ENCODE measurements at places on chromosomes 1 and 21.

DNA sequence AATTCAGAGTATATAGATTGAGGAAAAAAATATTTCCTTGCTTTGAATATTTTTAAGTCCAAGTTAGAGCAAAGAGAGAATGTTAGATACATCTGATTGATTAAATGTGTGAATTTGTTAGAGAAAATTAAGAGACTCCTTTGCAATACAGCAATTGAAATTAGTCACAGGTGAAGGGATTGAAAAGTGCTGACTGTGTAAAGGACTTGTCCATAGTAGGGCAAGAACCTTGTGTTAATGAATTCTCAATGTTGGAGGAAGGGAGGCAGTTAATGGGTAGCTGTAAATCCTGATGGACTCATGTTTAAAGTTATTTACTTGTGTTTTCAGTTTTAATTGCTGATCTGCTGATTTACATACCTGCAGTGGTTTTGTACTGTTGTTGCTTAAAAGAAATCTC, 38.6 kb downstream of the ALG6 start:
- H3K27me3 ChIP-seq = no peaks in the 10 kb centered on the region
- no peaks in the 10 kb centered on the region for H3K4me1 ChIP-seq
- DNase-seq = no peak
- H3K27ac ChIP-seq = no peak overlapping the region

GRCh38 chr1:60866917-60867531, 215.3 kb upstream of the NFIA start:
- no peaks in the 10 kb centered on the region for H3K27me3 ChIP-seq
- H3K4me1 ChIP-seq = no peaks in the 10 kb centered on the region
- no peak overlapping the region for H3K4me3 ChIP-seq
- H3K36me3 ChIP-seq = no peaks in the 10 kb centered on the region
- no peak for DNase-seq
- H3K27ac ChIP-seq = no peak overlapping the region

DNA sequence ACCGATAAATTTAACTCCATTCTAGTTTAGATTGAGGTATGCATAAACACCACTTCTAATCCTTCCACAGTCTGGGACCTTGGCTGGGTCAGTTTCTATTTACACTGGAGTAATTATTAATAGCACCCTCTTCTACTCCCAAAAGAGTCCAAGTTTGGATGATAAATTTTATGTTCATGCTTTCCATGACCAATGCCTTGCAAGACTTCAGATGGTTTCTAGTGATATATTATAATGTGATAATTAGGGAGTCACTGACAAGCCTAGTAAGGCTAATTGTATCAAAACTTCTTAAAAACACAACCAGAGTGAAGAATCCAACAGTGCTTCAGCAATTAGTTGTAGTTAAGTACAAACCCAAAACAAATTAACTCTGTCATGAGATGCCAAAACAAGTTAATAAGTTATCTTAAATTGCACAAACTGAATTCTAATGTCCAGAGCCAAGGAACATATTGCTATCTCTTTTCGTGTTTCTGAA, 489.6 kb downstream of the TTLL7 start:
- no peaks in the 10 kb centered on the region for H3K27me3 ChIP-seq
- H3K4me1 ChIP-seq = no peaks in the 10 kb centered on the region
- H3K27ac ChIP-seq = no peak overlapping the region
- H3K4me3 ChIP-seq = no peak overlapping the region
- no peaks in the 10 kb centered on the region for H3K36me3 ChIP-seq

GRCh38 chr1:115757856-115758255, 10.7 kb downstream of the CASQ2 start:
- H3K4me1 ChIP-seq = no peaks in the 10 kb centered on the region
- H3K36me3 ChIP-seq = no peaks in the 10 kb centered on the region
- no peak for DNase-seq
- H3K27ac ChIP-seq = no peak overlapping the region

- no peak overlapping the region for H3K4me3 ChIP-seq
- H3K36me3 ChIP-seq = no peaks in the 10 kb centered on the region
- H3K27me3 ChIP-seq = no peaks in the 10 kb centered on the region
- no peak overlapping the region for H3K27ac ChIP-seq
- no peaks in the 10 kb centered on the region for H3K4me1 ChIP-seq
These were observed 890.2 kb upstream of the NCAM2 start for GRCh38 chr21:20108016-20108415.

- H3K27me3 ChIP-seq = no peaks in the 10 kb centered on the region
- H3K4me3 ChIP-seq = peak overlapping the region; percentile 24
- H3K4me1 ChIP-seq = peaks cover 14% of the 10 kb centered on the region
- no peaks in the 10 kb centered on the region for H3K36me3 ChIP-seq
- no peak overlapping the region for H3K27ac ChIP-seq
These were observed 27.0 kb downstream of the C2CD2 start for GRCh38 chr21:41926807-41927171.

DNA sequence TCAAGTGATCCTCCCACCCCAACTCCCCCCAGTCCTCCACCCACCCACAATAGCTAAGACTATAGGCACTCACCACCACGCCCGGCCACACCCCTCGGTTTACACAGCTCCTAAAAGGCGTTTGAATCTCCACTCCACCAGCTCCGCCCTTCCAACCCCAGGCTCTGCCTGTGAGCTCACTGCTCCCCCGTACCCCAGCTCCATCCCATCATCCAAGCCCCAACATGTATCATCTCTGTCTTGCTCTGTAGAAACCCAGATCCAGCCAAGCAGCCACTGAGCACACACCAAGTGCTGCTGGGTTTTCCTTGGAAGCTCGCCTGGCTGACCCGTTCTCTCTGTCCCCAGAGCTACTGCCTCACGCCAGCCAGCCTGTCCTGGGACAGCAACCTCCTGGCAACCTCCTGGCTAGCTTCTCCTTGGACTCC, 12.0 kb upstream of the S100A2 start:
- DNase-seq = no peak
- H3K4me1 ChIP-seq = peaks cover 13% of the 10 kb centered on the region
- H3K27me3 ChIP-seq = no peaks in the 10 kb centered on the region
- H3K27ac ChIP-seq = no peak overlapping the region
- H3K36me3 ChIP-seq = no peaks in the 10 kb centered on the region
- peak overlapping the region; percentile 39 for H3K4me3 ChIP-seq

DNA sequence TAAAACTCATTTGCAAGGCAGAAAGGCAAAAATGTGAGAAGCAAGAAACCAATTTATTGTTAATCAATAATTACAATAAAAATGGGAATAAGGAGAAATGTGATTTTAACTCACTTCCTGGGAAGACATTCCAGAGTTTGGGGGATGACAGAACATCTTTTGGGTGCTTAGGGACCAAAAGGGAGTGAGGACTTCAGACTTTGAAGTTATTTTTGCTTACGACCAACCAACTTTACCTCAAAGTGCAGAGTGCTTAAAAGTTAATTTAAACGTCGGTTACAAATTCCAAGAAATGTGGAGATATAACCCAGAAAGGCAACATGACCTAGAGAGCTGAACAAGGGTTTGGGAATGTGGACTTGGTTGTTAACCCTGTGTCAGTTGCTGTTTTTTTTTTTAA, 234.5 kb upstream of the C1orf105 start:
- no peak overlapping the region for H3K4me3 ChIP-seq
- no peaks in the 10 kb centered on the region for H3K27me3 ChIP-seq
- H3K4me1 ChIP-seq = no peaks in the 10 kb centered on the region
- no peaks in the 10 kb centered on the region for H3K36me3 ChIP-seq
- H3K27ac ChIP-seq = no peak overlapping the region

DNA sequence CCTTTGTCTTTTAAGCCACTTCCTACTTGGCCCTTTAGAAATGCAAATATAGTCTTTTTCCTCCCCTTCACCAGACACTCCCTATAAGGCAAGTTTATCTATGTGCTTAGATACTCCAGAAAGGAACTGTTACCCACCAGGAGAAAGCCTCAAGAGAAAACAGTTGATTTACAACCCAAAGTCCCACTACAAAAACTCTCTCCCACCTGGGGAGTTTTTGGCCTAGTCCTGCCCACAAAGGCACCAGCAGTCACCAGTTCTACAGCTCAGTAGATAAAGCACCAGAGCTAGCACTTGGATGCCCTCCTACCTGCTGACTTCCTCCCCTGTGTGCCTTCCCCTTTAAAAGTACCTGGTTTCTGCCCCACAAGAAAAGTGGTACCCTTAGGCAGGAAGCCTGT, 27.7 kb upstream of the HAO2 start:
- DNase-seq = peak; percentile 68
- H3K4me3 ChIP-seq = no peak overlapping the region
- H3K36me3 ChIP-seq = no peaks in the 10 kb centered on the region
- H3K27me3 ChIP-seq = no peaks in the 10 kb centered on the region
- no peaks in the 10 kb centered on the region for H3K4me1 ChIP-seq

GRCh38 chr1:194078765-194079164, 892.4 kb upstream of the B3GALT2 start:
- no peak overlapping the region for H3K4me3 ChIP-seq
- no peak overlapping the region for H3K27ac ChIP-seq
- no peaks in the 10 kb centered on the region for H3K36me3 ChIP-seq
- H3K4me1 ChIP-seq = no peaks in the 10 kb centered on the region

- no peak overlapping the region for H3K27ac ChIP-seq
- H3K4me3 ChIP-seq = no peak overlapping the region
- no peaks in the 10 kb centered on the region for H3K36me3 ChIP-seq
These were observed 70.0 kb downstream of the ALG14 start for GRCh38 chr1:95002540-95003432.

DNA sequence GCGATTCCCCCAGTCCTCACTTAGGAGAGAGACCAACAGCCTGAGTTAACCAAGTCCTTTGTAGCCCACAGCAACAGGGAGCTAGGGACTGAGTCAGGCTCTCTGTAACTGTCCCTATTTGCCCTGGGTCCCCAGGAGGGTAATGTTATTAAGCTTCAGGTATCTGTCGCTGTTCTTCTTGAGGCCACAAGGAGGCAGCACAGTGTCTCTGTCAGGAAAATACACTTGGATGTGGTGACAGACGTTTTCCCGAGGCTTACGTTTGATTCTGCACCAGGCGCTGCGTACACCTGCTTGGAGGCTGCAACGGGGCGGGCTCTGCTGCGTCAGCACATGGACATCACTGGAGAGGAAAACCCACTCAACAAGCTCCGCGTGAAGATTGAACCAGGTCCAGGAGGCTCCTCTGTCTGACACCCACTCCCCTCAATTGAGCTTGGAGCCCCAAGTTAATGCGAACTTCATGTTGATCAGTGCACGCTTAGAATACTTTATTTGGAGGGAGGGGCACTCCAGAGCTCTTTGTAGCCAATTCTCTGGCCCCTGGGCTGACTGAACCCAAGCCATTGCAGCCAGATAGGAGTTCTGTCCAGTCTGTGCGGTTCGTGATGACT, 10.7 kb upstream of the ELF3 start:
- peak; percentile 79 for DNase-seq
- H3K27ac ChIP-seq = no peak overlapping the region
- no peak overlapping the region for H3K4me3 ChIP-seq
- no peaks in the 10 kb centered on the region for H3K4me1 ChIP-seq

- peak; percentile 37 for DNase-seq
- H3K4me1 ChIP-seq = no peaks in the 10 kb centered on the region
- H3K27me3 ChIP-seq = no peaks in the 10 kb centered on the region
- H3K27ac ChIP-seq = no peak overlapping the region
These were observed 128.6 kb upstream of the COL6A1 start for GRCh38 chr21:45852886-45853400.
